Uterus (tissue), 4 donors: ENCODE measurements at places on chromosomes 1 and 21. TPM values are rescaled to one million over a fixed set of nuclear protein-coding genes. Genes with fewer than 3 reads are reported as not detected.

GRCh38 chr1:165290148-165290547, 66.4 kb downstream of the LMX1A start:
- H3K36me3 ChIP-seq: no peaks in the 10 kb centered on the region
- no peak overlapping the region for H3K4me3 ChIP-seq
- no peaks in the 10 kb centered on the region for H3K27me3 ChIP-seq
- DNase-seq: no peak

DNA sequence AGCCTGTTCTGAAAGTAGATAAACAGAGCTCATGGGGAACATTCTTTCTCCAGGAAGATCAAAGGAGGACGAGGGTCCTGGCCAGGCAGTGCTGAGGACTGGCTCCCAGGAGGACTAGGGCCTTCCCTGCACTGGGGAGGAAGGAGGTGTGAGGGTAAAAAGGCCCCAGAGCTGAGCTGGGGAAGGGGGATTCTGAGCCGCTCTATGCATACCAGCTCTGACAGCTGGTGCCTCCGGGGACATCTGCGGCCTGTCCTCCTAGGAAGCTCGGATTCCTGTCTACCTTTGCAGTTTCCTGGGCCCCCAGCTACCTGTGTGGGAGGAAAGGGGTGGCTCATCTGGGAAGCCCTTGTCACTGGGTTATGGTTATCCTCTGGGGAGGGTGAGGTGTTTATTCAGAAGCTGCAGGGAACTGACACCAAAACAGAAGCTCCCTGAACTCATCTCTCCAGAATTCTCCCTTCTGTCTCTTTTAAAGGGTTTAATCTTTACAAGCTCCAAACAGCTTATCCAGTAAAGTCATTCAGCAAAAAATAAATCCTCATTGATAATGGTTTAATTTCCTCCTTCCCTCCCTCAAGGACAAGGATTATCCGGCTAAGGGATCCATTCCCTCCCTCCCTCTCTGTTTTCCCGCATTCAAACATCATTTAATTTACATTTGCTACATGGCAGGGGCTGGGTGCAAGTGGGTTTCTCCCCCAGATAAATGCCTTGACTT, 31.0 kb downstream of the NENF start:
- no peak overlapping the region for H3K4me3 ChIP-seq
- no peaks in the 10 kb centered on the region for H3K4me1 ChIP-seq
- H3K27ac ChIP-seq: no peak overlapping the region
- no peaks in the 10 kb centered on the region for H3K27me3 ChIP-seq

- no peak overlapping the region for H3K4me3 ChIP-seq
- H3K4me1 ChIP-seq: no peaks in the 10 kb centered on the region
- H3K27ac ChIP-seq: no peak overlapping the region
Observed at GRCh38 chr1:42926235-42926878, 32.3 kb downstream of the SLC2A1 start.

The CAMK2N1 gene
- total RNA-seq: 37.3 TPM

DNA sequence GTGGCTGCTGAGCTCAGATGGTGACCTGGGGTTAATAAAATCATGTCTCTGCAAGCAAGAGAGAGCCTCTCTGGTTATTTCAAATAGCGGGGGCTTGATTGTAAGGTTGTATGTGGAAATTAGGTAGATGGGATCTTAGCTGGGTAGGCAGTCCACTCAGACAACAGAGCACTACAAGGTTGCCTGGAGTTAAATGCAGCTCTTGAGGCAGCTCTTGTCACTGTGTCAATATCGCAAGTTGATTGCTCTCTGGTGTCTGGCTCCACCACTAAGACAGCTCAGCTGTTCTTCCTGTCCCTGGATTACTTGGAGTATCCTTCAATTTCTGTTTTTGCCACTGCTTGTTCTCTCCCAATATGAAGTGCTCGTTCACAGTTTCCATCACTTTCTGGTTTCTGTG, 93.8 kb downstream of the C21orf91 start:
- no peaks in the 10 kb centered on the region for H3K27me3 ChIP-seq
- no peaks in the 10 kb centered on the region for H3K4me1 ChIP-seq
- no peaks in the 10 kb centered on the region for H3K36me3 ChIP-seq
- H3K27ac ChIP-seq: no peak overlapping the region
- no peak overlapping the region for H3K4me3 ChIP-seq
- DNase-seq: no peak

The CACNA1S gene
- total RNA-seq: not detected
